ENCODE measurements at places on chromosomes 16 and 17.

DNA sequence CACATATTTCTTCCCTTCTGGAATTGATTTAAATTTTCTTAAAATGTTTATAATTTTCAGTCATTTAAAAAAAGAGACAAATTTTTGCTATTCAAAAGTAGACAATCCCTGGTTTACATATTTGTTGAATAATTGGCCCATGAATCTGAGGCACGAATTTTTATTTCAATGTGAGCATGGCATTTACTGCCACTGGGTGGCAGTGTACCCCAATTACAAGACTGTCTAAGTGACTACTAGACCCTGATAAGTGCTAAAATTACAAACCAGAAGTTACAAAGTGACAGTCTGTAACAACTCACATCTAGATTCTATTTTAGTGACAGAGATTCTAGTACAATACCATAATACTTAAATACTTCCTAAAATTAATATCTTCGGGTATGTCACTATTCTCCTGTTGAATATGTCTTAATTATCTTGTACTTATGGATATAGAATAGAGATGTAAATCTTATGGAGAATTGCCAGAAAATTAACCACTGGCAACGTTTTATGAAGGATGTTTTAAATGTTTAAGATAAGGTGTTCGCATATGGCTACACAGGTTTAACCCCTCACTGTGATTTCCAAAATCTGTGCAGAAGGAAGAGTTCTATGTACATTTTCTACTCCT is 235.8 kb downstream of the MAP2K4 start:
- H3K4me3 ChIP-seq = no peak overlapping the region
- no peaks in the 10 kb centered on the region for H3K4me1 ChIP-seq
- H3K27me3 ChIP-seq = peaks cover 4% of the 10 kb centered on the region
- H3K27ac ChIP-seq = no peak overlapping the region
- H3K36me3 ChIP-seq = no peaks in the 10 kb centered on the region
- DNase-seq = no peak

DNA sequence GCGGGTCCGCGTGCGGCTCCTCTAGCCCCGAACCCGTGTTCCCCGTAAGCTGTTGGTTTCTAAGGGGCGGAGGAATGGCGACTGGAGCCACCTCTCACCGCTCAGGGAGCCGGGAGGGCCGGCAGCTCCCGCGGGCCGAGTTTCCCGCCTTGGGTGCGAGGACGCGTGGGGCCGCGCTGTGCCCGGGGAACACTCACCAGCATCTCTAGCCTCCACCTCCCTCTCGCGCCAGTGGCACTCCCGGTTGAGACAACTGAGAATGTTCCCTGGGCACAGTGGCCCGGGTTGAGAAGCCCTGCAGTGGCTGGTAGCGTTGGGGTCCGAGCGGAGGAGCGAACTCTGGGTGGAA is 560 bp downstream of the TELO2 start:
- no peak overlapping the region for H3K27ac ChIP-seq
- peaks cover 10% of the 10 kb centered on the region for H3K36me3 ChIP-seq
- H3K4me3 ChIP-seq = peak overlapping the region; percentile 88
- H3K4me1 ChIP-seq = peaks cover 9% of the 10 kb centered on the region

DNA sequence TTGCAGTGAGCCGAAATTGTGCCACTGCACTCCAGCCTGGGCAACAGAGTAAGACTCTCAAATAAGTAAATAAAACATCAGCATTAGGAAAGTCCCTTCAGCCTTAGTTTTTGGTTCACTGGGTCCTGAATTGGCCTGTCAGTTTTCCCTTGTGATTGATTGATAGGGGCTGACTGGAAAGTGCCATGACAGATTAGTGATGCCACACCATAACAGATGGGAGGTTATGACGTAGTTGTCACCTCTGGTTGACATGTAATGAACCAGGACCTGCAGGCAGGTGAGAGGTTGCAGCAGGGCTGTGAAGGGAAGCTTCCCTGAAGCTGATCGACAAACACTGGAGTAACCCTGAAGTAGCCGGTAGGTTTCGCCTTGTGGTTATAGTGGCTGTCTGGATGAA is 41.8 kb downstream of the CDH3 start:
- H3K27me3 ChIP-seq = no peaks in the 10 kb centered on the region
- no peaks in the 10 kb centered on the region for H3K4me1 ChIP-seq
- H3K4me3 ChIP-seq = no peak overlapping the region
- H3K36me3 ChIP-seq = peaks cover 1% of the 10 kb centered on the region
- H3K27ac ChIP-seq = no peak overlapping the region
- DNase-seq = no peak

GRCh38 chr16:68069511-68070248 is 15.5 kb upstream of the NFATC3 start:
- peak overlapping the region; percentile 79 for H3K27ac ChIP-seq
- no peaks in the 10 kb centered on the region for H3K27me3 ChIP-seq
- peaks cover 84% of the 10 kb centered on the region for H3K4me1 ChIP-seq
- DNase-seq = no peak

DNA sequence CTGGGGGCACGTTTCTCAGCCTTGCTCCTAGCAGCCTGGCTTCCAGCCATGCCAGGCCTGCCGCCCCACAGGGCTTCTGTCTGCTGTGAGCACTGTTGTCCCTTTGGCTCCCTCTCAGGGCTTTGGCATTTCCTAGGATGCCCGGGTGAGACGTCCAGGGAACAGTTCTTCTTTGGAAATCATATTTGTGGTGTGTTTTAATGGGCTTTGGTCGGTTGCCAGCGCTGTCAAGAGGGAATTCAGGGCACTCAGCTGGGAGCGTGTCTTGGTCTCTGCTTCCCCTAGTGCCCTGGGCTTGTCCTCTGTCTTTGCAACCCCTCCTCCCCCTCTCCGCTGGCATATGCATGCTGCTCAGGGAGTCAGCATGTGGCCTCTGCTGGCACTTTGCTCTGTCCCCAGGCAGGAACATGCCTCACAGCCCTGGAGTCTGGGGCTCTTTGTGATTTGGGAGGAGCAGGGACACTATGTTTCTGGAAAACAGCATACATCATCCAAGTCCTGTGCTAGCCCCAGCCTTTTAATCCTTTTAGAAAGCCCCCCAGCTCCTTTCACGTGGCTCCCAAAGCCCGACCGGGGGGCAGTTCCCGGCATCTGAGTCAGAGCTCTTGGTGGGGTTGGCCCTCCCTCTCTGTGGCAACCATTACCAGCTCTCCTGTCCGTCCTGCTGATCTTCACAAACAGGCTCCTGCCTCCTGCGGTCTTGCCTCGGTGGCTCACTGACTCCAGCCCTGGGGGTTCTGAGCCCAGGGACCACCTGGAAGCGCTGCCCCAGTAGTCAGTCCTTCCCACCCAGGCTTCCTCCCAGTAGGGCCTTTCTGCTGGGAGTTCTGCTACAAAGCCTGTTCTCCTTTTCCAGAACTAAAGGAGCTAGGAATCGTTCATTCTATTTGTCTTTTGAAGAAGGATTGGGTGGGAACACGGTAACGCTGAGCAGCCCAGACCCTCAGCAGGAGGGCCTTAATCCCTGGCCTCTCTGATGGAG is 26.7 kb downstream of the SAP30BP start:
- no peak overlapping the region for H3K4me3 ChIP-seq
- peaks cover 37% of the 10 kb centered on the region for H3K36me3 ChIP-seq
- peak overlapping the region; percentile 50 for H3K27ac ChIP-seq

DNA sequence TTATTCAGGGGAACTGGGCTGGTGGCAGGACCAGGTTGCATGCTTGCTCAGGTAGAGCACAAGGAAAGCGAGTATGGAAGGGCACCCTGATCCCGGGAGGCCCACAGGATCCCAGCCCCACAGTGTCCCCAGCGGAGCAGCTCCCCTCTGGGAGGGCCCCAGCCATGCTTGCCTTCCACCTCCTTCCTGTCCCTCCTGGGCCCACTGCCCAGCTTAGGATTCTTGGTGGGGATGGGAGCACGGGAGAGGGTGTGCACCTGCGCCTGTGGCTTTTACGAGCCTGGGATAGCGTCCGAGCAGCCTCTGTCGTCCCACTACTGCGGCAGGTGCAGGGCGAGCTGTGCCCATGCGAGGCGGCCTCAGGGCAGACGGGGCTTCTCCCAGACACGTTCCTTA is 114.5 kb downstream of the BANP start:
- DNase-seq = no peak
- H3K27ac ChIP-seq = no peak overlapping the region
- H3K4me1 ChIP-seq = no peaks in the 10 kb centered on the region
- no peaks in the 10 kb centered on the region for H3K27me3 ChIP-seq

DNA sequence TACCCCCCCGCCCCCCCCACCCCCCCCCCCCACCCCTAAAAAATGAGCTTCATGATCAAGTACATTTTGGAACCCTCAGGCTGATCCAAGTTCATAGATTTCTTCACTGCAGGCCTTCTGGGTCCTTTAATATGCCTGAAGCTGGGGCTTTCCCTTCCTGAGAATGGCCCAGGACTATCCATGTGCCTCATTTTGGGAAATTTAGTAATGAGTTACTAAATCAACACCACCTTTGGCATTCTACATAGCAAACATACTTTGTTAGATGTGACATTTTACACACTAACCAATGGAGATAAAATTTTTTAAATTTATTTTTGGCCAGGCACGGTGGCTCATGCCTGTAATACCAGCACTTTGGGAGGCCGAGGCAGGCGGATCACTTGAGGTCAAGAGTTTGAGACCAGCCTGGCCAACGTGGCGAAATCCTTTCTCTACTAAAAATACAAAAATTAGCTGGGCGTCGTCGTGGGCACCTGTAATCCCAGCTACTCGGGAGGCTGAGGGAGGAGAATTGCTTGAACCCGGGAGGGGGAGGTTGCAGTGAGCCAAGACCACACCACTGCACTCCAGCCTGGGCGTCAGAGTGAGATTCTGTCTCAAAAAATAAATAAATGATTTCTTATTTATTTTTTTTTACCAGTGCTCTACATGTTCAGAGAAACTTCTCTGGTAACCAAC is 14.0 kb downstream of the HERPUD1 start:
- peaks cover 45% of the 10 kb centered on the region for H3K36me3 ChIP-seq
- peaks cover 19% of the 10 kb centered on the region for H3K4me1 ChIP-seq
- no peak overlapping the region for H3K4me3 ChIP-seq
- H3K27ac ChIP-seq = peak overlapping the region; percentile 67

DNA sequence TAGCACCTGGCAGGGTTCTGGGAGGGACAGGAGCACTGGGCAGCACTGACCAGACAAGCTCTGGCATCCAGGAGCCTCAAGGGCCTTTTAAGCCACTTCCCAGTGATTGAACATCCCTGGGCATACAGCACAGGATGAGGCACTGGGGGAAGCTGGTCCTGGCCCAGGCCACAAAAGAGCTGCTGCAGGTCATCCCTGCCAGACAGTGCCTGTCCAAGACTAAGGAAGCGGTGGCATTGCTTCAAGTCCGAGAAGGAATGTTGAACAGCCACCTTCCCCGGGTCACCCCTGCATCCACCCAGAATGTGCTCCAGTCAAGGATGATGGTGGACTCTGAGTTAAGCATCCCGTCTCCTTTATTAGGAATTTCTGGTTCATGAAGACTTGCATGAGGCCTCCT is 1.2 kb upstream of the OSBPL7 start:
- peaks cover 29% of the 10 kb centered on the region for H3K4me1 ChIP-seq
- H3K27ac ChIP-seq = peak overlapping the region; percentile 91
- DNase-seq = no peak
- H3K36me3 ChIP-seq = peaks cover 64% of the 10 kb centered on the region

GRCh38 chr16:75606507-75606906 is 16.6 kb downstream of the ADAT1 start:
- H3K27me3 ChIP-seq = no peaks in the 10 kb centered on the region
- DNase-seq = no peak
- H3K27ac ChIP-seq = no peak overlapping the region
- peaks cover 64% of the 10 kb centered on the region for H3K36me3 ChIP-seq

- H3K4me3 ChIP-seq = no peak overlapping the region
- H3K27me3 ChIP-seq = peaks cover 21% of the 10 kb centered on the region
- H3K4me1 ChIP-seq = no peaks in the 10 kb centered on the region
- H3K36me3 ChIP-seq = no peaks in the 10 kb centered on the region
- DNase-seq = no peak
Observed at GRCh38 chr16:66164581-66165247, 201.8 kb upstream of the CDH5 start.

- H3K27me3 ChIP-seq = no peaks in the 10 kb centered on the region
- peak overlapping the region; percentile 65 for H3K4me3 ChIP-seq
- DNase-seq = no peak
- peaks cover 69% of the 10 kb centered on the region for H3K4me1 ChIP-seq
- peak overlapping the region; percentile 80 for H3K27ac ChIP-seq
- H3K36me3 ChIP-seq = peaks cover 10% of the 10 kb centered on the region
Observed at GRCh38 chr16:57590654-57591085, 37.8 kb upstream of the ADGRG1 start.

GRCh38 chr17:4354862-4355514 is 11.5 kb downstream of the UBE2G1 start:
- no peaks in the 10 kb centered on the region for H3K27me3 ChIP-seq
- DNase-seq = no peak
- H3K27ac ChIP-seq = no peak overlapping the region
- H3K36me3 ChIP-seq = peaks cover 2% of the 10 kb centered on the region

GRCh38 chr17:78357177-78357586 is 2.7 kb downstream of the SOCS3 start:
- H3K27me3 ChIP-seq = no peaks in the 10 kb centered on the region
- peak overlapping the region; percentile 80 for H3K4me3 ChIP-seq
- H3K36me3 ChIP-seq = peaks cover 31% of the 10 kb centered on the region
- no peak for DNase-seq
- H3K27ac ChIP-seq = peak overlapping the region; percentile 97

GRCh38 chr16:27778171-27778925 is 228.4 kb downstream of the KATNIP start:
- H3K4me1 ChIP-seq = no peaks in the 10 kb centered on the region
- H3K4me3 ChIP-seq = no peak overlapping the region
- peaks cover 3% of the 10 kb centered on the region for H3K36me3 ChIP-seq
- no peaks in the 10 kb centered on the region for H3K27me3 ChIP-seq

DNA sequence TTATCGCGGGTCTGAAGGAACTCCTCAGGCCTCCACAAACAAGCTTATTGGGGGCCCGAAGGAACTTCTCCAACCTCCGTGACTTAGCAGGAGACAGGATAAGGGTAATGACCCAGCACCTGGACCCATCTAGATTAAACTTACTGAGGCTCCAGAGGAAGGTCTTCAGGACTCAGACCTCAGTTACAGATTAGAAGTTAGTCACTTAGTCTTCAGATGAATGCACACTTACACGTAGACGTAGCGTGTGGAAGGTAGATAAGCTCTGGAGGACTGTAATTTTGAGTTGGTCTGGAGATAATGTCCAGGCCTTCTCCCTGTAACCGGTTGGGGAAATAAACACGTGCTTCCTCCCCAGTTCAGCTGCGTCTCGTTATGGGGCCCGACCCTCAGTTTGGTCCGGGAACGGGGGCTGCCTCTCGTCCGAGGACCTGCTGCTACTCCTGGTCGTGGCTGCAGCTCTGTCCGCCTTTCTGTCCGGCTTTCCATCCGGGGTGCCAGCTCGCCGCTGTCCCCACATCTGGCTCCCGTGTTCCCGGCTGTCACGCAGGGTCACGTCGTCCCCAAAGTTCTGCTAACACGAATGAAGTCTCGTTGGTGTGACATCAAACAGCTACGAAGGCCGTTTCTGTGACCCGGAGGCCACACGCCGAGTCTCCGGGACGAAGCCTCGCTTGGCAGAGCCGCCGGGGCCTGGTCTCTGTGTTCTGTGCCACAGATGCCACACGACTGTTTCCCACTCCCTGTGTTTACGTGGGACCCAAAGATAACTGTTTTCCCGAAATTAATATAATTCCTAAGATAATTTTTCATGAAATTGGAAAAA is 11.8 kb upstream of the SECTM1 start:
- DNase-seq = no peak
- H3K36me3 ChIP-seq = no peaks in the 10 kb centered on the region
- H3K27me3 ChIP-seq = peaks cover 26% of the 10 kb centered on the region
- no peak overlapping the region for H3K27ac ChIP-seq

- H3K36me3 ChIP-seq = peaks cover 21% of the 10 kb centered on the region
- no peak for DNase-seq
- H3K27me3 ChIP-seq = no peaks in the 10 kb centered on the region
- H3K27ac ChIP-seq = peak overlapping the region; percentile 94
Observed at GRCh38 chr17:41967141-41967920, 736 bp downstream of the CNP start.
